Posterior vena cava (tissue), 2 donors: ENCODE measurements at places on chromosomes 1 and 21.
A peak's percentile ranks its signal among the peaks of the same experiment; 100 is the strongest.

GRCh38 chr1:165217958-165218357, 138.6 kb downstream of the LMX1A start:
- DNase-seq: no peak

- no peak for DNase-seq
Observed at GRCh38 chr1:65360648-65361047, 51.3 kb downstream of the DNAJC6 start.

GRCh38 chr1:107950464-107950863, 14.5 kb downstream of the VAV3 start:
- no peak for DNase-seq

- DNase-seq: no peak
Observed at GRCh38 chr1:240285540-240285939, 193.9 kb downstream of the FMN2 start.

- DNase-seq: peak; percentile 59
Observed at GRCh38 chr21:37552496-37553029, 186.0 kb downstream of the DYRK1A start.

DNA sequence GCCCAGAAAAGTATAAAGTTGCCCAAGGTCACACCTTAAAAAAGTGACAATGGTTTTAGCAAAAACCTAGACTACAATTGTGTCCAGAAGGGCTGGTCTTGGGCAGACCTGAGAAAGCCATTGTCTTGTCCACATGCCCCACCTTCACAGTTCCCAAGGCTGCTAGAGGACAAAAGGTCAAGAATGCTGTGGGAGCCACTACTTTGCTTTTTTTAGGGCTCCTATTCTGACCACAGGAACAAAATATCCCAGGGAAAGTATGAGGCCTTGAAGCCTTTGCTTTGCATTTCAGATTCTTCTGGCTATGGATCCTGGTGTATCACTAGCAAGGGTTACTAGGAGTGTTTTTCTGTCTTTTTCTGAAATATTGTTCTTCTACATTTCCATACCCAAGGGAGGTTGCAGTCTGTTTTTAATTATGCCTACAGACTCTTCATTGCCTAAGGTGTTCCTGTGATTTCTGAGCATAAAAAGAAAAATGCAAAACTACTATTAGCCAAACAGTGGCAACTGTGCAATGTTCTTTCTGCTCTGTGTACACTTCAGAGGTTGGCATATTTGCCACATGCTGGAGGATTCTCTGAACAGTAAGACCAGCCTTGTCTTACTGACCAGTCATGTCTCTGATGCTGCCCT, 10.7 kb downstream of the C1orf162 start:
- DNase-seq: no peak

DNA sequence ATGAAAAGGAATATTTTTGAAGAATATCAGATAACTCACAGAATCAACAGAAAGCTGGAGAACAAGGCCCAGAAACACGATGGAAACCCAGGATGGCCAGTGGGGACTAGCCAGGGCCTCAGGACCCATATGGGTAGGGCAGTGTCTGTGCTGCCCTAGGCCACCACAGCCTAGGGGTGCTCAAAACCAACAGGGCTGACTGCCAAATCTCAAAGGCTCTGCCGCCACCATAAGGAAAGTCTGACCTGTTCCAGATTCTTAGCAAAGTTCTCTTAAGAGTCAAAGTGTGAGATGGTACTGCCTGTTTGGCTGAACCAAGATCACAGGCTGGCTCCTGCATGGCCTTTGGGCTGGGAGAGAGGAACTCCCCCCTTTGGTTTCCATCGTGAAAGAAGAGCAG, 164.7 kb upstream of the CTTNBP2NL start:
- DNase-seq: no peak

DNA sequence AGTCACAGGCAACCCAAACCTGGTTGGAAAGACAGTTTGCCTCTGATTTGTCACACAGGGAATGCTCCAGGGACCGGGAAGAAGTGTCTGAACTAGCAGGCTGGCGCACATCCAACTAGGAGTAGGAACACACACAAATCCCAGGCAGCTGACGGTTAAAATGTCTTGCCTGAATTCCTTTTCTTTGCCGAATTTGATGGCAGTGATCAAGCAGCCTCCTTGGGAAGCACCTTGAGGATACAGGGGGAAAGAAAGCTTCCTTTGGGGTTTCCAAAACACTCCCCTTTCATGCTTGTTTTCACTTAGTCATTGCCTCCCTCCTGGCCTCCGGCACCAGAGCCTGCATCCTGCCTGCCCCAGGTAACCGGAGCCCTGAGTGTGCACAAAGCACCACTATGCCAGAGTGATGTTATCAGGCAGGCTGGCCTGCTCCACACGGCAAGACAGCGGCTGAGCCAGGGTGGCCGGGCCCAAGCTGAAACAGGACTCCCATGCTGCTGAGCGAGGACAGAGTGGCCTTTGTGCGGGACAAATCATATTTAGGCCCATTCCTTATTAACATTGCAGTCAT, 193.8 kb downstream of the LMX1A start:
- no peak for DNase-seq

DNA sequence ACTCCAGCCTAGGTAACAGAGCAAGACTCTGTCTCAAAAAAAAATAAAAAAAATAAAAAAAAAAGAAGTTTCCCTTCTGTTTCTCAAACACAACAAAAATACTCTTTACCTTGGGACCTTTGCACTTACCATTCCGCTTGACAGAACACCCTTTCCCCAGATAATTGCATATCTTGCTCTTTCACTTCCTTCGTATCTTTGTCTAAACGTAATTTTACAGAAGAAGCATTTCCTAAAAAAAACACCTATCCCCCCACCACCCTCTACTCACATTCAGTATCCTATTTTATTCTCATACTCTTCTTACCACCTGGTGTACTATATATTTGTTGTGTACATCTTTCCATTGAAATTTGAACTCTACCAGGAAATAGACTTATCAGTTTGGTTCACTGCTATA, 32.7 kb downstream of the ASH1L start:
- no peak for DNase-seq

DNA sequence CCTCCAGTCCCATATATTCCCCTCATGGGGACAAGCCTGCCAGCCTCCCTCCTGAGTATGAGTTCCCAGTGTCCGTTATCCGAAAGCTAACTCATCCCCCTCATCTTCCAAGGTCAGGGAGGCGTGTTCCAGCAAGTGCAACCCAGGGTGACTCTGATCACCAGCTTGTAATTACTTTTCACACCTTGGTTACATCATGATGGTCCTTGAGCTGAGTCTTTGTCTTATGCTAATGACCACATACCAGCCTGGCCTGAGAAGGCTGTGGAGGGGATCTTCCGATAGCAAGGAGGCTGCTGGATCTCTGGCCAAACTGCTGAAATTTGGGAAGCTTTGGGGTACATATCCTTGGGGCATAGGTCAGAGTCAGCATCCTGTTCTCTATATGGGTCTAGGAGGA, 99.6 kb downstream of the DDX20 start:
- peak; percentile 47 for DNase-seq

- no peak for DNase-seq
Observed at GRCh38 chr1:149879556-149879955, 19.8 kb upstream of the BOLA1 start.
